ENCODE measurements at places on chromosomes 2 and 18.

- no peak for DNase-seq
Measured at GRCh38 chr18:28974504-28974903, 797.6 kb upstream of the CDH2 start.

- no peak for DNase-seq
Measured at GRCh38 chr2:112062894-112063293, 7.8 kb downstream of the TMEM87B start.

GRCh38 chr2:191638079-191638801 is 39.7 kb upstream of the NABP1 start:
- no peak for DNase-seq

- no peak for DNase-seq
Measured at GRCh38 chr2:8309131-8309530, 372.7 kb upstream of the ID2 start.

DNA sequence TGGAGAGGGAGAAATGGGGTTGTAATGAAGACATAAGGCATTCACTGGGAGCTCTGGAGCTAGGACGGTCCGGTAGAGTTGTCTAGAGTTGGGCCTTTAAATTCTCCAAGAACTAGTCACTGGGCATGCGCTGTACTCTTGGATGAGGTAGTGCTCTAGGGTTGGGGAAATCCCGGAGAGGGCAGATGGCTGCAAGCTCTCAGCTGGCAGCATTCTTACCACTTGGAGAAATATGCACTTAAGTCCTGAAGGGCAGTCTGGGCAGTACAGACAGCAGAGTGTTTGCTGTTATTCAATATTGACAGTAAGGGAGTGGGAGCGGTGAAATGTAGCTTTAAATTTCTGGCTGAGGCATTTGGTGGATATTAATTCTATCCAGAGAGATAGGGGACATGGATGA is 214.6 kb downstream of the RDH14 start:
- DNase-seq, result no peak

DNA sequence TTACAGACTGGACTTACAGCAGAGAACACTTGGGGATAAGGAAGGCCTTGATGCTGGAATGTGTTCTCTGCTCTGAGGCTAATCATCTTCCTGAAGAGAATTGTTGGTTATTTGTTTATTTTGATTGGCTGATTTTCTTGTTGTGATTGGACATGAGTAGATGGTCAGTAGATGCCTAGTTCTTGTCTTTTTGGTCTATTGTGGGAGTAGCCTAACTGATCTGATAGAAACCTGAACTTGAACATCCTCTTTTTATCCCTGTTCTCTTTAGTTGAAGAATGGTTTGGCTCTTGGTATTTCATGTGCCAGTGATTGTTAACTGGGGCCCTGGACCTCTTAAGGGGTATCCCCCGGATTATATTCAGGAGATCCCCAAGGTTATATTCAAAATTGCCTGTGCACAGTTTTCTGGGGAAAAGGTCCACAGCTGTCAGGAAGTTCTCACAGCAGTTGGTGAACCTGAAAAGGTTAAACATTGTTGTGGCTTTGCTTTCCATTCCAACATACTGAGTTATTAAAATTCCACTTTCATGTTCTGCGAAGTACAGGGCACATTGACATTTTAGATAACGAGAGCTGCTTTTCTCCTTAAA is 13.6 kb downstream of the TWSG1 start:
- DNase-seq, result no peak

DNA sequence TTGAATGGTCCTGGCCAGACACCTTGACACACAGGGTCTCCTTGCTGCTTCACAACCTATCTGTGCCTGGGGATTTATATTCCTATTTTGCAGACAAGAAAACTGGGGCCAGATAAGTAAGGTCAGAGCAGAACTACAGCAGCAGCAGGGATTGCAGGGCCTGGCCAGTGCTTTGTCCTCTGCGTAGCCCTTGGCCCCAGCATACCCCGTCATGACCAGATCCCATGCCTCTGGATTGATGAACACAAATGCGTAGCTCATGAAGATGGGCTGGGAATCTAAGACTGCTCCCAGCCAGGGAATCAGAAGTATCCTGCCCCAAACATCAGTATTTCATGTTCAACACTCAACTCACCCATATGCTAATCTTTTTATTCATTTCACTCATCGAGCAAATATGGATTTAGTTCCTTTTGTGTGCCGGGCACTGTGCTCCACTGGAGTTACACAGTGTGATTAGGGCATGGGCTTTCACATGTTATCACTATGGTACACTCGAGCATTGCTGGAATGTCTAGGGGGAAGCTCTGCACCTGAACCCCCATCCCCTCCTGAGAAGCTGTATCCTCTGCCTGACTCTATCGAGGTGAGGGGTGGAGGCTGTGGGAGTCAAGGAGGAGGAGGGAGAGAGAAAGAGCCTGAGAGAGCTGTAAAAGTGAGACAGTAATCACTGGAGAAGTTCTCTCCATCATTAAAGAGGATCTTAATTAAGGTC is 143.3 kb downstream of the CYP26B1 start:
- no peak for DNase-seq

- no peak for DNase-seq
Measured at GRCh38 chr2:201886504-201886903, 80.2 kb downstream of the CDK15 start.

GRCh38 chr2:15253247-15253646 is 307.9 kb downstream of the NBAS start:
- DNase-seq, result no peak

DNA sequence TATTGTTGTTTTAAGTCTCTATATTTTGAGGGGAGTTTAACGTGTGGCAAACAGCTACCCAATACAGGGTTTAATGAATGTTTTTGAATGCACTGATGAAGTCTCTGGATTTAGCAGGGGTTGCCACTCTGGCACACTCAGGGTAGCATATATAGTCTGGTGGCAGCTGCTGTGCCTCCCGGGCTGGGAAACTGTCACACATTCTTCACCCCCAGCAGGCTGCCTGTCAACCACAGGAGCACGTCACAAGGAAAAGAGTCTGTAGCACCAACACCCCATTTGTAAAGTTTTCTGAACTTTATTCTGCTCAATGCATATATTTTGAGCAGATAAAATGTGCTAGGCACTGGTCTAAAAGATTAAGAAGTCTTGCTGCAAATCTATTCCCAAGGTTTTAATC is 39.3 kb downstream of the NGEF start:
- no peak for DNase-seq

DNA sequence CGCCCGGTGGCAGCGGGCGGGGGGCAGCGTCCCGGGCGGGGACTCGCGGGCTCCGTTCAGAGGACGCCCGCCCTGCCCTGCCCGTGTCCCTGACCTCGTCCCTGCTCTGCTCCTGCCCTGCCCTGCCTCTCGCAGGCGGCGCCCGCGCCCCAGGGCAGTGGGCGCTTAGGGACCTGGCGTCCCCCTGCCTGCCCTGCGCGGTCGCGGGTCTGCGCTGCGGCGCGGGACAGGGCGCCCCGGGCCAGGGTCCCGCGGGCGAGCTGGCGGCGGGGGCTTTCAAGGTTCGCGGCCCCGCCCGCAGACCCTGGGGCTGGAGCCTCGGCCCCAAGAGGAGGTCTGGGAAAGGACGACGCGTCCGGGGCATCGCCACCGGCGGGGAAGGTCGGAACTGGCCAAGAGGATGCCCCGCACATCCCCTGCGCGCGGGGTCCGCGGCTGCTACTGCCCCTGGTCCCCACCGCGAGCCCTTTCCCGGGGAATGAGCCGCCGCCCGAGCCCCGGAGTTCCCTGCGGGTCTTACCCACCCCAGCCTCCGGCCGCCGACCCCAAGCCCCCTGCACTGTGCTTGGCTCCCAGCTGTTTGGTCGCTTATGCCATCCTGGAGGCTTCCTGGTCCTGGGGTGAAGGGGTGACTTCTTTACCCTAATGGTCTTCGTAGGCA is 679 bp downstream of the RNF144A start:
- no peak for DNase-seq

- DNase-seq, result no peak
Measured at GRCh38 chr18:26429535-26430226, 118.7 kb downstream of the KCTD1 start.

GRCh38 chr18:3529601-3530000 is 79.6 kb downstream of the TGIF1 start:
- DNase-seq, result no peak

GRCh38 chr2:54086157-54086556 is 29.3 kb upstream of the ACYP2 start:
- DNase-seq, result no peak

DNA sequence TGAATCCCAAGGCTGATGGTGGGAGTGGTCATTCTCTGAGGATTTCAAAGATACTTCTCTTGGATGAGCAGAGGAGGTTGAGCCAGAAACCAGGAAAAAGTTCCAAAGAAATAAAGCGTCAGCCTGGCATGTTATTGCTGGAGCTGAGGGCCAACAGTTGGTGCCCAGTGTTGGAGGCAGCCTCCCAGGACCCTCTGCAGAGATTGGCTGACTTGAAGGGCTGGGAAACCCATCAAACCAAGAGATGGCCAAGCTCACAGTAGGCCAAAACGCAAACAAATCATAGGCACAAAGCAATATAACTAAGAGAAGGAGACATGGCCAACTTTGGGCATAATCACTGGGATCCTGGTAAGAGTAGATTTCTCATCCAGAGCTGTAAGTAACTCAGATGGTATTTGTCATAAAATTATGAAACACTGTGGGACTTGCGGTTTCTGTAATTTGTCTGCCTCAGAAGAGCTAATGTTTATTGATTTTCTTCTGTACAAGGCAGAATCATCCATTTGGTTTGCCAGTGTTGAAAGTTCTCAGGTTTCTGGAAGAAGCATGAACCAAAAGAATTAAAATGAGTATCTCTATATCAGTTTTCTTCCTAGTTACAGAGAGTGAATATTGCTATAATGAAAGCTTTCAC is 108.3 kb downstream of the ATL2 start:
- DNase-seq, result no peak

DNA sequence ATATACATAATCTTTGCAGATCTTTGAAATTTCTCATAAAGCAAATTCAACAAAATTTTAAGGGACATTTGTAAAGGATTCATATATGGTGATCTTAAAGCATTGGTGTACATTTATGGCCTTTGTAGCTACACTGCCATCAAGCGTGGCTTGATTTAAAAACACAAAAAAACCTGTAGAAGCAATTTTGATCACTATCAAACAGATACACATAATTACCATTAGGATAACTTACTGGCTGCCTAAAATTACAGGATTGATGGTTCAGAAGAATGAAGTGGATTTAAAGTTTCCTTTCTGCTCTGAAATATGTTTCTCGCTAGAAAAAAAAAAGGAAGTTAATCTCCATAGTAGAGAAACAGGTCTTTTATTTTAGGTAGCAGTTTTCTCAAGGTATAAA is 31.4 kb downstream of the MAPRE2 start:
- no peak for DNase-seq

DNA sequence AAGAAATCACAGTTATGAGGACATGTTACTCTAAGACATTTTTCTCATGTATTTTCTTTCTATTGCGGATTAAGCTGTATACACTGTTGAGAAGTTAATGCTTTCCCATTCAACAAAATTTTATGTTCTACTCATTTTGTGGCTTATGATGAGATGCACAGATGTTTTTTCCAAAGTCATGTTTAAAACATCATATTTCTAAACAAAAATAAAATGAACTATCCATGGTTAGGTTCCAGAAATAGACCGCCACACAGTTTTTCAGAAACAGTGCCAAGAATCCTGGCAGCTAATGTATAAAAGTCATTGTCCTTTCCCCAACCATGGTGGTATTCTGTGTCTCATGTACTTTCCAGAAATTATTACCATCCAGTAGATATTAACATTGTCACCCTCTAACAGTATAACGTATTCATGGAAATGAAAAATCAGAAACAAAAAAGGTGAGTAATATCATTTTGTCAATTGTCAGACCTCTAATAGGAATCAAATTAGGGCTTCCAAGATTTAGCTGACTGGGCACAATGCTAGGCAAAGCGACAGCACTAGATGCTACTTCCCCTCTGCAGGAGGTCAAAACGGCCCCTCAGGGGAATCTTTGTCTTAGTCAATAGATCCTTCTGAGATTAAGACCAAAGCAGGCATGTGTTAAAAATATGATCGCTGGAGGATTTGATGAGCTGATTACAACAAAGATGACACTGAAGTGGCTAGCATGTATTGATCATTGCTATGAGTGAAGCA is 54.4 kb upstream of the ZNF397 start:
- DNase-seq, result no peak

- no peak for DNase-seq
Measured at GRCh38 chr2:195561116-195561921, 95.7 kb upstream of the SLC39A10 start.

DNA sequence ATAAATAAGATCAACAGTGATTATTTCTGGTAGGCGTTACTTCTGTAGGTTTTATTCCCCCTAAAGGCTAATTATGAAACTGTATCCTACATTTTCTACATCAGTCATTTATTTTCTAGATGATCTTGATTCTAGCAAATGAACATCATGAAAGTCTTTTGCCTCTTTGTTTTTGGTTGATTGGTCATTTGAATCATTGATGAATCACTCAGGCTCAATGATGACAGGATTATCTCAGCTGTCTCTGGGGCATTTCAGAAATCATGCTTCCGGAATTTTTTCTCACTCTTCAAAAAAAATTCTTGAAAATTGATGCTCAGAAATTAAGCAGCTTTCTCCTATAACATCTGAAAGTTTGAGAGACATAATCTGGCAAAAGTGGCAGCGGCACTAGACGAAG is 298.9 kb upstream of the TCF4 start:
- DNase-seq, result no peak

- DNase-seq, result no peak
Measured at GRCh38 chr2:61443342-61444041, 27.4 kb downstream of the USP34 start.

DNA sequence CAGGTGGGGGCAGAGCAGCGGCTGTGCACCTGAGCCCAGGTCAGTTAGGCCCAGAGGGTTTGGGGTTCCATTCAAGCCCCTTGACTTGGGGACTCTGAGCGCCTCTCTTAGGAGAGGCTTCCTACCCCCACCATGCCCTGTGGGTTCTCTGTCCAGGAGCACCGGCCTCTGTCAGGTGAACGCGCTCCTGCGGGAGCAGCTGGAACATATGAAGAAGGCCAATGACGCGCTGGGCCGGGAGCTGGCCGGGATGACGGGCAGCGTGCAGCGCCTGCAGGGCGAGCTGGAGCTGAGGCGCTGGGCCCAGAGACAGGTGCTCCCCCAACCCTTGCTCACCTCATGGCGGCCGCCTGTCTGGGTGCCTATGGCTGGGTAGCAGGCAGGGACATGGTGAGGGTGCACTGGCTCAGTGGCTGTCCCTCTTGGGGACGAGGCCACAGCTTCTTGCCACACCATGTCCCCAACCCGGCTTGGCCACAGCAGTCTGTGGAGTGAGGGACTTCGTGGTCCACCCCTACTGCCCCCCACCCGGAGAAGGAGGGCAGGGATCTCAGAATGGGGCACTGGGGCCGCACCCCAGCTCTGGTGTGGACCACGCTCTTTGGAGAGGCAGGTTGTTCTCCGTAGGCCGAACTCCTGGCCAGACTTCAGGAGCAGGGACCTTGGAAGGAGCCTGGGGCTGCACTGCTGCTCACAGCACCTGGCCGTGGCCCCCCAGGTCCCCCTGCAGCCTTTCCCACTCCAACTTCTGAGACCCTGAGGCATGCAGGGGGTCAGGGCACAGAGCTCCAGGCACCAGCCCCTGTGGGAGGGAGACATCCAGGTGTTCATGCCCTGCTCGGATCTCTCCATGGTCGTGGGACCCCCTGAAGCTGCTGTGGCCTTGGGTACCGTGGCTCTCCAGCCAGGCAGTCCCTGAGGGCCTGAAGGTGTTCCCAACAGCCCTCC is 19.7 kb downstream of the CROCC2 start:
- DNase-seq, result no peak
